Stimulated activated memory B cell treated with anti-CD40 and anti-IgM and Interleukin-4, amounts not matched to agents 10 μg/mL and 1 μg/mL and 100 μg/mL, for 72 hours (primary cell): ENCODE measurements at places on chromosomes 6 and 20.

DNA sequence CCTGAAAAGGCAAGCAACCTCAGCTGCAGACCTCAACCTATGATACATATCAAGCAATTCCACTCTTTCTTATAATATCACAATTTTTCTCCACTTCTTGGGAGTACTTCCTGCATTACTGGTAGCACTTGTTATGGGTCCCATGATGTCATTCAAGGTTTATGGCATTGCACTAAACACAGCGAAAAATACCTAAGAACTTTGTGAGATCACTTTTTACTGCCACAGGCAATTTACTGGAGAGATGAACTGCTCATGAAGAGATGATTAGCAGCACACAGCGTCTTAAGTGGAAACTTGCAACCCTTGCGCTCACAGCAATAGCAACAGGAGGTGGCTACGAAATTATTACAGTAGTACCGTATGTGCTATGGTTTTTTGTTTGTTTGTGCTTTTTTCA is 19.3 kb upstream of the RIMS4 start:
- no peak for ATAC-seq

GRCh38 chr20:18957328-18957727 is 143.7 kb downstream of the SCP2D1 start:
- no peak for ATAC-seq

DNA sequence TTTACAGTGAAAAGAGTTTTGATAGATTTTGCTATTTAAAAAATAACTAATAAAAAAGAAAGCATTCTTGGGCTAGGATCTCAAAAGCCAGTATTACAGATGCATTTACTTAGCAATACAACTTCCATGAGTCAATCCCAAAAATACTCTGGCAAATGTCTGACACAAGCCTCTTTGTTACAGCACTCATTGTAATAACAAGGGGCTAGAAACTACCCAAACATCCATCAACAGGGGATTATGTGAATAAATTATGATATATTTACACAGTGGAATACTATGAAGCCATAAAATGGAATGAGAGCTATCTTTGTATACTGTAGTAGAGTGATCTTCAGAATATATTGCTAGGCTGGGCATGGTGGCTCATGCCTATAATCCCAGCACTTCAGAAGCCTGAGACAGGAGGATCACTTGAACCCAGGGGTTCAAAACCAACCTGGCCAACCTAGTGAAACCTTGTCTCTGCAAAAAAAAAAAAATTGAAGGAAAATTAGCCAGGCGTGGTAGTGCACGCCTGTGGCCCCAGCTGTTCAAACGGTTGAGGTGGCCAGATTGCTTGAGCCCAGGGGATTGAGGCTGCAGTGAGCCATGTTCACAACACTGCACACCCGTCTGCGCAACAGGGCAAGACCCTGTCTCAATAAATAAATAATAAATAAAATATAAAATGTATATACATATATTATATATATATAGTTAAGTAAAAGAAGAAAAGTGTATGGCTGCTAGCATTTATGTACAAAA is 34.7 kb upstream of the TOP1 start:
- ATAC-seq: no peak

- ATAC-seq: no peak
Observed at GRCh38 chr6:143286251-143286795, 164.2 kb downstream of the ADAT2 start.
